Activated CD4-positive, alpha-beta T cell treated with anti-CD3 and anti-CD28 coated beads, Interleukin-2, Interleukin-6, amounts not matched to agents 100 ng/mL and 50 ng/mL, durations not matched to agents 16 hours and 8 hours (primary cell): ENCODE measurements at places on chromosomes 2 and 18.

DNA sequence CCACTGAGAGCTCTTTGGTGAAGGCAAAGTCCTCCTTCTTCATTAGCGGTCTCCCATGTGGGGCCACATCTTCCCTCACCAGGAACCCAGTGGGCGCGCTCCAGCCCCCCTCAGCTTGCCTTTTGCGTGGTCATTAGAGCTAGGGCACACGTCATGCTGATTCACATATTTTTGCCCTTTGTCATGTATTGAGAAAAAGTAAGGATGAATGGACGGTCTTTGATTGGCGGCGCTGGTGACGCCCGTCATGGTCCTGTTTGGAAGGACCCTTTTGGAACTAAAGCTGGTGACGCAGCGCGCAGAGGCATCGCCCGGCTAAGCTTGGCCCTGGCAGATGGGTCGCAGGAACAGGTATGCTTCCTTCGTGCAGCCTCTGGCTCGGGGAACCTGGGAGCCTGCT, 3.1 kb downstream of the SLC14A1 start:
- DNase-seq = no peak

- no peak for DNase-seq
Measured at GRCh38 chr2:69143748-69144360, 130.9 kb downstream of the ANTXR1 start.

GRCh38 chr2:11876436-11876835, 130.0 kb downstream of the LPIN1 start:
- DNase-seq = no peak

DNA sequence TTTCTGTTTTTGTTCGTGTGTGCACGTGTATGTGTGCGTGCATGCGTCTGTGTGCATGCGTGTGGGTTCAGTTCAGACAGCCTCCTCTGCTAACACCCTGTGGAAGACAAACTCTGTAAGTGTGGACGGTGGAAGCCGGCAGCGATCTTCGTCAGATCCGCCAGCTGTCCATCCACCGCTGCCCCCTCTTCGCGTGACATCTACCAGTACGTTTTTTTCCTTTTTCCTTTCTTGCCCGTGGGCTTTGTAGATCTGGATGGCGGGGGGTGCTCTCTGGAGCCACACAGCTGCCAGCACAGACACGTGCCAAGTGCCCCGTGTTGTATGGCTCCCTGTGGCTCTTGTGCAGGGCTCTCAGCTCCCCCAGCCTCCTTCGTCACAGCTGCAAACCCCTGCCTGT, 32.3 kb downstream of the ITGB1BP1 start:
- no peak for DNase-seq

GRCh38 chr2:61135510-61135909, 26.5 kb upstream of the C2orf74 start:
- DNase-seq = no peak

DNA sequence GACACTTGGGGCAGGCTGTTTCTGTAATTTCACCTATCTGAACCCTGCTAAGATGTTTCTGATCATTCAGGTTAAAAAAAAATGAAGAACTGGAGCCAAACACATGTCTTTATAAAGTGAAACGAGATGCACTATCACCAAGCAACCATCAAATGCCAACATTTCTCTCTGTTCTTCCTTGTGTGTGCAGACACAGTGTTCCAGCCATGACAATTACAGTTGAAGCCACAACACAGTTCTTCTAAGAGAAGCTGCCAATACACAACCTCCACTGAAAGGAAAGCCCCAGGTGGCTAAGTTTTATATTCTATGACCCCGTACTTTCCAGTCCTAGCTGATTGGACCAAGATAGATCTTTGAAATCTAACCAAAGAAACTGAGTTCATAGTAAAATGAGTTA, 181.8 kb downstream of the RAD51AP2 start:
- DNase-seq = no peak

DNA sequence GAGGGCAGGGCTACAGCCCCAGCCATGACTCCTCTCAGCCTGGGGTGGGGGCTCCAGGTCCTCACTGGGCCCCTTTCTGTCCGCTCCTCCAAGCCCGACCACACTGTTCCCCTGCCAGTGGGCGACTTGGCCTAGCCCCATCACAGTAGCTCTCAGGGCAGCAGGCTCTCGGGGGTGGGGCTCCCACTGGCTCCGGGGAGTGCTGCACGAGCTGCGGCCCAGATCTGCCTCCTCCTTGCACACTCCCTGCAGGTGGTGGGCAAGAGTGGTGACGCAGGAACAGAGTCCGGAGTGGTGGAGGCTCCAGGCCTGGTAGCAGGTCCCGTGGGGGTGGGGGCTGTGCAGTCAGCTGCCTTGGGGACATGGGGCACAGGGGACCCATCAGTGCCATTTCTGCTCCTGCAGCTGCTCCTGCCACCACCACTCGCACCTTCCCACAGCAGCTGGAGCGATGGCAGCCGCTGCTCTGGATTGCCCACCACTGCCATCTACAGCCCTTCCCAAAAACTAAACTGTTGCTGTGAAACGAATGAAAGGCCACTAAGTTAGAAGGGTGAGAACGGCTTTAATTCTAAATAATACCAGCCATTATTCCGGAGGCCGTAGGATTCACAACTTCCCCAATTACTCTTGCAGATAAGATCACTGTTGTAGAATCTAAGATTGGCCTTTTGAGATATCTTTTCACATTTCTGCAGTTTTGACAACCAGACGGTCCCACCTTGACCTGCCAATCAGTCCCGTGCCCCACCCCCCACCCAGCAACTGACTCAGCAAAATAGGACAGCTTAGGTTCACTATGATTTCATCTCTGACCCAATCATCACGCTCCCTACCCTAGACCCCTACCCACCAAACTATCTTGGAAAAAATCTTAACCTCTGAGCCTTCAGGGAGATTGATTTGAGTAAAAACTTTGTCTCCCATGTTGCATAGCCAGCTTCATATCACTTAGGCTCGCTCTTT, 530.2 kb downstream of the DCC start:
- DNase-seq = no peak

GRCh38 chr18:59907172-59907571, 7.4 kb downstream of the PMAIP1 start:
- peak; percentile 57 for DNase-seq

- no peak for DNase-seq
Measured at GRCh38 chr2:10229462-10230099, 73.1 kb upstream of the HPCAL1 start.

DNA sequence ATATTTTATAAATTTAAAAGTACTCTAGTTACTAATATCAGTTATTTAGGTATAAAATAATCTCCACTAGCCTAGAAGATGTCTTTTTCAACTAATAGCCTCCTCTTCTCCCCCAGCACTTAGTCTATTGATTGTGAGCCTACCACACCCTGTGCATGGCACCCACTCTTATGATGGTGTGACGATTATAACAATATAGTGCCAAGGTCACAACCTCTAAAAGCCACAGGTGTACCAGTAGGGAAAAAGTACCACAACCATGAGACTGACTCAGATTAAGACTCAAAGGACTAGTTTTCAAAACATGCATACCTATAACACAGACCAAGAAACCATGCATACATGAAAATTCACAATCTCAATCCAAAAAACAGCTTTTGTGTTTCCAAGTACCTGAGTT, 27.6 kb downstream of the THADA start:
- DNase-seq = peak; percentile 61

GRCh38 chr18:57353940-57354461, 1.6 kb downstream of the ST8SIA3 start:
- DNase-seq = peak; percentile 20

DNA sequence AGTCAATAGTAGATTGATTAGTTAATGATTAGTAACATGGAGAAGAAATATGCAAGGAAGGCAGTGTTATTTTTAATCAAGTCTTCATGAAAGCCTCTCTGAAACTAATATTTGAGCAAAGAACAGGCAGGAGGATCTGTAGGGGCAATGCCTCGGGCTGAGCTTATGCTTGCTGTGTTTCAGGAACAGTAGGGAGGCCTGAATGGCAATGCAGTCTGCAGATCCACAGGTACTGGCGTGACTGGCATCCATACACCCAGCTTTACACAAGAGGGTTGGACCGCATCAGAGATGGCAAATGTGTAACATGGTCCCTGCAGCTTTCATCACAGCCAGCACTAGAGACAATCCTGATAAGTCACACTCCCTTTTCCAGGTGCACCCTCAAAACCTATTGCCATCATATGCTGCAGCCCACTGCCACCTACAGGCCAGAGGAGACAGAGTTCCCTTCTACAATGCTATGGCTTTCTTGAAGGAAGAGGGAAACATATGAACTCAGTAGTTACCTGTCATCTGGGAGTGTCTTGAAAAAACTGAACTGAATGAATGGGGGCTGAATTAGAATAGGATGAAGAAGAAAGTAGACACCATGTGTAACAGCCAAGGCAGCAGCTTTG, 582.4 kb upstream of the RAB6C start:
- peak; percentile 30 for DNase-seq

DNA sequence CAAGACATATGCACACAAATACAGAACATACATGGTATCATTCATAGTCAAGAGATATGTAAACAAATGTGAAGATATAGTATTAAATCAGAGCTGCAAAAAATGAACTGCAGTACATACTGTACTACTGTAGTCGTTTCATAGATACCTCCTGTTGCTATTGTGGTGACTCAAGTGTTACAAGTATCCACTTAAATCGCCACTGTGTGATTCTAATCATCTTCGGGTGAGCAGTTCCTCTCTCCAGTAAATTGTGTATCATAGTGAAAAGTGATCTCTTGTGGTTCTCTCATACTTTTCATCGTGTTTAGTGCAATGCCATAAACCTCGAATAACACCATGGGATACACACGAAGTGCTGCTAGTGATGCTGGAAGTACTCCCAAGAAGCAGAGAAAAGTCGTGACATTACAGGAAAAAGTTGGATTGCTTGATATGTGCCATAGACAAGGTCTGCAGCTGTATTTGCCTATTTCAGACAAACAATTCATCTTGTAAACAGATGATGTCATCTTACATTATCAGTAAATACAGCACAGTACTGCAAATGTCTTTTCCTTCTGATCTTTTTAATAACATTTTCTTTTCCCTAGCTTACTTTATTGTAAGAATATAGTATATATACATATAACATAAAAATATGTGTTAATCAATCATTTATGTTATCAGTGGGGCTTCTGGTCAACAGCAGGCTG, 222.2 kb downstream of the BCL11A start:
- DNase-seq = no peak

DNA sequence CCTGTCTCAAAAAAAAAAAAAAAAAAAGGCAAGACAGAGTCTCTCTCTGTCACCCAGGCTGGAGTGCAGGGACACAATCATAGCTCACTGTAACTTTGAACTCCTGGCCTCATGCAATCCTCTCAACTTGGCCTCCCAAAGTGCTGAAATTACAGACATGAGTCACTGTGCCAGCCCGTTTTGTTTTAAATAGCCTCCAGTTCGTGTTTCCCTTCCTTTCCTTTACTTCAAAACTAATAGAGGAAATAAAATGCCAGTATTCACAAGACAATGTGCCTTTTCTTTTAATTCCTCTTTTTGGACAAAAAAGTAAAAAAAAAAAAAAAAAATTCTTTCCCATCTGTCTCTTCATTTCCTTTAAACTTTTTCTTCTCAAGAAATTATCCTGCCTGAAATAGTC, 54.5 kb upstream of the ACMSD start:
- DNase-seq = no peak

DNA sequence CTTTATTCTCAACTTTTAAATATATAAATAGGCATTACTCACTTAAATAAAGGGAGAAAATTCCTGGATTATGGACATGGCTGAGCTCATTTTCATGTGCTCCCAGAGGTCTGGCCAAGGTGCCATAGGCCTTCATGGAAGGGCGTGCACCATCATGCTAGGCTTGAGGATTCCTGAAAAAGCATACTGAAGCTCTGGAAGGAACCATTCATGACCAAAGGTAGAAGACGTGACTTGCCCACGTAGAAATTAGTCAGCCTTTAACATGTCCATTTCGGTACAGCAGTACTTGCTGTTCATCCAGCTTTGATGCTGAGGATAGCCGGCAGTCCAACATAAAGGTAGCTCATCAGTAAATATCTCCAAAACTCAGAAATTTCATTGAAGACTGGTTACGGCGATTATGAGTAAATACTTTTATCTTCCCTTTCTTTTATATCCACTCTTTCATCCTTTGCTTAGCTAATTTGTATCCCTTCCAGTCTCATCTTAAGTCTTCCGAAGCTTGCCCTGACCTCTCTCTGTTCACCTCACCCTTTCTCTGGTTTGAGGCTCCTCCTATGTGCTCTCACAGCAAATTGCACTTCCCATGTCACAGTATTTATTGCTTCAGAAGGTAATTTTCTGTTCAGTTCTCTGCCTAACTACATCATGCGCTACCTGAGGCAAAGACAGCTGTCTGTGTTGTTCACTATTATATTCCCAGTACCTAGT, 32.3 kb upstream of the ASNSD1 start:
- DNase-seq = no peak

- no peak for DNase-seq
Measured at GRCh38 chr18:3649633-3650426, 199.9 kb downstream of the TGIF1 start.

DNA sequence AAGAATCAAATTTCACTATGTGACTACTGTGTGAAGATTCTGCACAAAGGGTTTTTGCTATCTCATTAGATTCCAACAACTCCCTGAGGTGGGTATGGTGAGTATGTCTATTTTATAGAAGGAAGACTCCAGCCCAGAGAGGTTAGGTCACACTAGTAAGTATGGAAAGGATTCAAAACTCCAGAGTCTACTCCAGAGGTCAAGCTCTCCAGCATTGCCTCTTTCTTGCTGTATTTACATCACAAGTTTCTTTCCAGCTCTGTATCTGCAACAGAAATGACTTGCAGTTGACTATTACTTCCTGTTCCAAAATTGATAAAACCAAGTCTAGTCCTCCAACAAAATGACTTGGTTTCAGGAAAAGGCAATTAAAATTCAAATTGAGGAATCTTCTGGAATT, 2.1 kb downstream of the COL4A4 start:
- no peak for DNase-seq

DNA sequence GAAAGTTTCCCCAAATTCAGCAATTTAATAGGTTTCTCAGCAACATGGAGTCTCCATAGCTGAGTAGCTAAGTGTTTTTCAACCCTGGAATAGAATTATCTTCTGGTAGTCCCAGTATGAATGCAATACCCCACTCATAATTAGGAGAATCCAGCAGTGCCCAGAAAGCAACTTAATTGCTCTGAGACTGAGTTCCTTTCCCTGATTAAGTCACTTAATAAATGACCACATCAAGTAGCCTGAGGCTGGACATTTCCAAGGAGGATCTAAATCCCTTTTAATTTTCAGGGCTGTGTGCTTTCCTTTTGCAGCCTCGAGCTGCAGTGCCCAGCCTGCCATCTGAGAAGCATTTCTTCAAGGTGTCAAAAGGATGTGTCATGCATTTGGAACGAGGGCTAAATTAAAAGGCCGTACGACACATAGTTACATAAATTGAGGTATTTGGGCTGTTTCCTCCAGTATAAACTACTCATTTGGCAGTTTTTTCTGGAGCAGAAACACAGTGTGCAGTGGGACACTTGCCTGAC, 17.7 kb upstream of the SIX2 start:
- DNase-seq = no peak

DNA sequence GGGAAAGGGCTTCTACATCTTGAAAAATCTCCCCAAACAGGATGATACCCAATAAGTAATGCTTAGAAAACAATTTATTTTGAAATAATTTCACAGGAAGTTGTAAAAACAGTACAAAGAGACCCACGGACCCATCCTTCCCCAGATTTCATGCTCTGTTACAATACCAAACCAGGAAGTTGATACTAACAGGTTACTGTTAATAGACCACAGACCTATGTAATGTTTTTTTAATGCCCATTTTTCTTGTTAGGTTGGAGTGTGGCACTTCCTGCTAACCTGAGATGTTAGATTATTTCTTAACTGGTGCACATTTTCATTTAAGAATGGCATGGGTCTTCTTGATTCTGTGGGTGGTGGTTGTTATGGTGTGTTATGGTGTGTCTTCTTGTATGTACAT, 21.4 kb upstream of the MGAT5 start:
- DNase-seq = peak; percentile 35
